ENCODE measurements at places on chromosomes 3 and 15.
A peak's percentile ranks its signal among the peaks of the same experiment; 100 is the strongest.

DNA sequence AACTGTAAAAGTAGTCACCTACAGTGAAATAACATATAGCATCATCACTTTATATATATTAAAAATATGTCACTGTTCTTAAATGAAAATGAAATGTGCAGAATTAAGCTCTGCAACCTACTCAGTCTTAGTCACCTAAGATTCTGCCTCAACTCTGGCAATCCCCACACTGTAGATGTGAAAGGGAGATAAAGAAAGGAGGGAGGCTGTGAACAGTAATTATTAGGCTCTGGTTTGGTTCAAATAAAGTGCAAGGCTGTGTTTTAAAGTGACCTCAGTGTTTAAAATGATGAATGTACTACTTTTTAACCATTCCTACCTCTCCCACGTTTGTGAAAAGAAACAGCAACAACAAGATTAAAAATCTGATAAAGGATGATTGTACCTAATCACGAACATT, 72.2 kb downstream of the ATP8B4 start:
- no peak for DNase-seq

- no peak for DNase-seq
Measured at GRCh38 chr3:127206154-127206553, 13.2 kb downstream of the PRR23E start.

DNA sequence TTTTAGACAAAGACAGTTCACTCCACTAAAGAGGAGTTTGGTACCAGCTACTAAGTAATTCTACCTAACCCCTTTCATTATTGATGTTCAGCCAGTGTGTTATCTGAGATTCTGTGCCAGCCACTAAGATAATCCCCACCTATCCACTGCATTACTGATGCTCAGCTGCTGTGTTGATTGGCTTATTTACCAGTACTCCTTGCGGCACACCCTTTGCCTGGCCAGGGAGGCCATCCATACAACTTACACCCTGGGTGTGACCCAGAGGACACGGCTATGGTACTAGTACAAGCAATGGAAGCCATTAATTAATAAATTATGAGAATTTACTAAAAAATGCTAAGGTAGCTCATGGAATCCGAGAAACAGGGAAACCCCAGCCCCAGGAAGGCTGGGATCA, 290.7 kb upstream of the CTNNB1 start:
- no peak for DNase-seq

- peak; percentile 34 for DNase-seq
Measured at GRCh38 chr15:52652984-52653383, 26.2 kb downstream of the ATOSA start.

DNA sequence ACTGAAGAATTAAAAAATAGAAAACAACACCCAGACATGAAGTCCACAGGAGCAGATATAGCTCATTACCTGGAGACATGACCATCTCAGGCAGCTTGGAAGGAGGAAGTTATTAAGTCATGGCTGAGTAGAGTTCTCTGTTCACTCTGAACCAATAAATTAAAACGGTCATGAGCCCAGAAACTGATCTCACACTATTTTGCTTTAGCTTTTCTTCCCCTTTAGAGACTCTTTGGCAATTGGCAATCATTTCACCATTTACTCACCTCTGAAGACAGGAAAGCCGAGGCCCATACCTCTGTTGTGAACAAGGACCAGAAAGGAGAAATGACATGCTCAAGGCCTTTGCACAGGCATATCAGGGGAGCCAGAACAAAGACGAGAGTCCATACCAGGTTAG, 26.6 kb downstream of the CLDN18 start:
- DNase-seq: no peak

DNA sequence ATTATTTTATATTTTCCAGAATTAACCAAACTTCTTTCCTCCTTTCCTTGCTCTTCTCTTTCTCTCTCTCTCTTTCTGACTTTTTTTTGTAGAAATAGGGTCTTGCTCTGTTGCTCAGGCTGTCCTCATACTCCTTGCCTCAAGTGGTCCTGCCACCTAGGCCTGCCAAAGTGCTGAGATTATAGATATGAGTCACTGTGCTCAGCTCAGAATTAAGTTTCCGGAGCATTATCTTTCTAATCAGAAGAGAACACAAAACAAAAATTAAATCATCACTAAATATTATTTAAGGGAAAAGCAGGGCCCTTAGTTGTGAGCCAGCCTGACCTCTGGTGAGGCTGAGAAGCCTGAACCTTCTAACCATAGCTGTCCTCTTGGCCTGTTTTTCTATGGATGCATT, 168.2 kb downstream of the SOX2 start:
- no peak for DNase-seq

DNA sequence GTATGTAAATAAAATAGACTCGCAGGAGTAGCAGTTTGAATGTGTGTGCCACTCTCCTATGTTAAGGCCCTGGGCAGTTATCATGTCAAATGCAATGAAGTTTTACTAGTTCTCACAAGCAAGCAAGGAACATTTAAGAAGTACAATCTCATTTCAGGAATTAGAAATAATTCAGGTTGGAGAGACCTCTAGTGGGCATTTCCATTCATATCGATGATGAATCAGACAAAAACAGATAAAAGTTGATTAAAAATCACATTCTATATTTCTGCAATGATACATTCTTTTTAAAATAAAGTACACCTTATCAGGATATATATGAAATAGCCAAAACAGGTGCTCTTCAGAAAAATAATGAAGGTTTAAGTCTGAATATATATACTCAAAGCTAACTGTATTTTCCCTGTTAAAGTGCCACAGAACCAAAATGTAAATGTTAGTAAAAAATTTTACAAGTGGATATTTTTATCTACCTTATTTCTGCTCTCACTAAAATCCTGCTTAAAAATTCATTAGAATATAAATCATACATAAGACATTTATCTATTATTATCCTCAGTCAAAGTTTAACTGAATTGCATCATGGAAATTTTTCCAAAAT, 492.4 kb upstream of the FRG2C start:
- DNase-seq: no peak

DNA sequence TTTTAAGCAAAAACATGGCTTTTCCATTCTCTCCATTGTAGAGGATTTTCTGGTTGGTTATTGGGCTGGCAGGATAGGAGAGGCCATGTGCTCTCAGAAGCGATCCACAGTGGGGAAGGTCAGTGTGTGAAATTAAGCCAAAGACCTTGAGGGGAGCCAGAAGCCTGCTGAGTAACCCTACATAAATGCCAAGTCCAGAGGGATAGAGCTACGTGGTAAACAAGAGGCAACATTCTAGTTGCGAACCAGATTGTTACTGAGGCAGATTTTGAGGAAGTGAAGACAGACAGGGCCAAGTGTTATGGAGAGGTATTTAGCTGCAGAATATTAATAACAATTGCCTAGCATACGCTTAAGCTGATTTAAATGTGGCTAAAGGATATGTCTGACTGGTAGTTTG, 592.8 kb upstream of the GBE1 start:
- no peak for DNase-seq

GRCh38 chr15:80773792-80774352, 5.3 kb upstream of the CEMIP start:
- no peak for DNase-seq

- DNase-seq: no peak
Measured at GRCh38 chr3:72320955-72321303, 527.3 kb downstream of the SHQ1 start.

- DNase-seq: no peak
Measured at GRCh38 chr15:101167411-101167752, 84.5 kb downstream of the CHSY1 start.

- peak; percentile 10 for DNase-seq
Measured at GRCh38 chr3:10945683-10946287, 46.8 kb upstream of the SLC6A1 start.

DNA sequence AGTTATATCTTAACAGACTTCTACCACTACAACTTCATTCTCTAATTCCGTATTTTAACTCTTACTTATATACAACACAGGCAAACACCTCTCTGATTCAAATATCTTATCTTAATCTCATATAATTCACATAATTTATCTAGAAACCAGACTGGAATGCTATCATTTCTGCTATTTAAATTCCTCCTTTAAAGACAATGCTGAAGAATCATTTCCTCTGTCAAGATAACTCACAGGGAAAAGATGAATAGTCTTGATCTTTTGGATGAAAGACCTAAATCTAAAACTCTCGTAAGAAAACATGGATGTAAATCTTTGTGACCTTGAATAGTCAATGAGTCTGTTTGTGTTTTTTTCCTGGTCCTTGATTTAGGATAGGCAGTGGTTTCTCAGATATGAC, 135.3 kb upstream of the PLXND1 start:
- DNase-seq: no peak

- DNase-seq: no peak
Measured at GRCh38 chr15:50247819-50248655, 17.5 kb downstream of the HDC start.

DNA sequence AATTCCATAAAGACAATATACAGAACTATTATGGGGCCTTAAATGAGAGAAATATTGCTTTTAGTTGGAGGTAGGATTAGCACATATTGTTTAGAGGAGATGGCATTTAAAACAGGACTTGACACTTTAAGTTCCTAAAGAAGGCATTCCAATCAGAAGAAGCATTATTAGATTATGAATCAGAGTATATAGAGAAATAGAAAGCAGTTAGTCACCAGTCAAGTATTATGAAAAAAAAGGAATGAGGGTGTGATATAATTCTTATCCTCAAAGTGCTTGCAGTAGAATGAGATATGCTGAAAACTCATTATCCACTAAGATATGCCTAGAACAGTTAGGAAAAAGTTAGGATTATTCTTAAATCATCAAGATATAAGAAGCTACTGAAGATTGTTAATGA, 456.2 kb downstream of the ZNF385D start:
- DNase-seq: peak; percentile 28

DNA sequence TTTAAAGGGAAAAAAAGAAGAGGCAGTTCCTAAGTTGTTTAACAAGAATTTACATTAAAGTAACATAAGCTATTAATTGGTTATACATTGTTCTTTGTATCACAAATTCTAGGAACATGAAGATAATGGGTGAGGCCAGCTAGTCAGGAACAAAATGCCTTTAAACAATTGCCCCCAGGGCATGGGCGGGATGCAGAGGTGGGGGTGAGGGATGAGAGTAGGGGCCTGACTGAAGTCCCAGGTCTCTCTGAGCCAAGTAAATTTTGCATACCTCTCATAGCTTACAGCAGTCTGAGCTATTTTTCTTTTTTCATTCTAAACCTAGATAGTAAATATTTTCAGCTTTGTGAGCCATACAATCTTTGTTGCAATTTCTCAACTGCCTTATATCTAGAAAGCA, 77.8 kb upstream of the RNU6-1 start:
- no peak for DNase-seq

GRCh38 chr3:46383211-46383950, 12.6 kb downstream of the CCR5 start:
- no peak for DNase-seq

DNA sequence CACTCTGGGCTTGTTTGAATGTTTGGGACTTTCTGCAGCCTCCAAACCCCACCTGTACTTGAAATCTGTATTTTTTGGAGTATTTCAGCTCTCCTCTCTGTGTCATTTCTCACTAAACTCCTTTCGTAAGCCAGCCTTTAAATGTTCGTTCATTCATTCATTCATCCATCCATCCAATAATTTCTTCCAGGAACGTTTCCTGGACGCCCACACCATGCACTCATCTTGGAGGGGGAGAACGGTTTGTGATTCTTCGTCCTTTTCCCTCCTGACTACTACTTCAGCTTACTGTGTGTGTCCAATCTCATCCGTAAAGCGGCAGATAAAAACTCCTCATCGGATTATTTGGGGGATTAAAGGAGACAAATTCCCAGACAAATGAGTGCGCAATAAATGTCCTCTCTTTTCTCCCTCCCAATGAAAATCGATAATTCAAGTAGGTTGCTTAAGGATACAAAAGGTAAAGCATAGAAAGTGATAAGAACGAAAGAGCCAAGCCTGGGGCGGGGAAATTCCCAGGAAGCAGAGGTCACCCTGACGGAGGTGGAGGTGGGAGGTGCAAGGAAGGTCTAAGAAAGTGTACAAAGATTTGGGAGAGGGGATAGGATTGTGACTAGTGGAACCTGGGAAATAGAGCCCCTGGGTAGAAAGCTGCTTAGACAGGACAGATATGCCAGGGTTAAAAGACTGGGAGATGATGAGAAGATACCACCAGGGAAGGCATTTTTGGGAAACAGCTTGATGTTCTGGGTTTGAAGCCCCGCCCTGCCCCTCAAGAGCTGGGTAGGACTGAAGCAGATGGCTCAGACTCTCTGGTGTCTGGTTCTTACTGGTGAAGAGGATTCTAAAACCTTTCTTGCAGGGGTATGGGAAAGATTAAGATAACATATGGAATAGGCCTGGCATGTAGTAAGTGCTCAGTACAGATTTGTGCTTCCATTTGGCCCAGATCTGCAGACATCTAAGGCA, 896 bp upstream of the KLHL25 start:
- DNase-seq: no peak

DNA sequence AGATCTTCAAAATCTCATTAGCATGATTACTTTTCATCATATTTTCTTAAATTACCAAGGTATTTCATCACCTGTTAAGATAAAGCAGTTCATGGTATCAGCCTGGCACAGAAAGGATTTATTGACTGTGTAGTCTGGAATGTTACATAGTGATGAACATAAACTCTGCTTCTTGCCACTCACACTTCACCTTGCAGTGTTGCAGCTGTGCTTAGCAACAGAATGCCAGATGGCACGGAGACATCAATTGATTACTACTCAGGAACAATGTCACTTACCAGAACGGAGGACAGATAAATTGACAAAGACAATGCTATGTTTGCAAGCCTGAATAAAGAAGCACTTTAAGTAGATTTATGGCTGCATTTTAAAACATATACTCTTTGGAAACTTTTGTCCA, 15.0 kb upstream of the BCHE start:
- DNase-seq: no peak

GRCh38 chr3:192986379-192986778, 68.7 kb upstream of the MB21D2 start:
- DNase-seq: no peak

DNA sequence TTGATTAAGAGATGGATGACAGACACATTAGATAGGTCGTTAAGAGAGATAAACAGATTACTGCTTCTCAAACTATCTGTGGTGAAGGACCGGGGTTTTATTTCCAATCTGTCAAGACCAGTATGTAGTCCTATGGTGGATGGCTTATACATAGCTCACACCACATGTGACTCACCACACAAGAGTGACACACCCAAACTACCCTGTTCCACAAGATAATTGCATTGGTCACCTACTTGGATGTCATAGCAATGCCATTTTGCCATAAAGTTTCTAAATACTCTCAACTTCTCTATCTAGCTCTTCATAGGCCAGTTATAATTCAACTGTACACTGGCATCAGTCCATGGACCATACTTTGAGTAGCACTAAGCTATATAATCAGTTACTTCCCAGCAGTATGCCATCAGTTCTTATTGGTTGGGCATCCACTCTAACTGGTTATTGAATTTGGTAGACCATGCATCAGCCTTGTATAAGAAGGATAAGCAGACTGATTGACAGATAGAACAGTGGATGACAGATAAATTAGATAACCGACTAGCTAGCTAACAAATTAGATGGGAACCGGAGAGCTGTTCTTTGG, 11.6 kb downstream of the WWTR1 start:
- DNase-seq: peak; percentile 80

DNA sequence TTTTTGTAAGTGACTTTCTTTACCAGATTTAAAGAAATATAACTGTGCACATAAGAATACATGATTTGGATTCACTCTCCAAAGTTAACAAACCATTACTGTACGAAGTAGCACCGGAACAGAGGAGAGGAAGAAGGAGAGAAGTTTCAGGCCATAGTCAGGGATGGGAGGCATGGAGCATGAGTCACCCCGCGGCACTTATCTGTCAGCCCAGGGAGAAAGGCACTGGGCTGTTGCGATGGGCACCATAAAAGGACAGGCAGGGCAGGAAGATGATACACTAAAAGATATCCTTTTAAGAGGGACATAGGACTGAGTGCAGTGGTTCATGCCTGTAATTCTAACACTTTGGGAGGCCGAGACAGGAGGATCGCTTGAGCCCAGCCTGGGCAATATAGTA, 37.0 kb downstream of the TTC23 start:
- peak; percentile 4 for DNase-seq
